ENCODE measurements at places on chromosomes 4 and X.

- DNase-seq, result no peak
Measured at GRCh38 chr4:824461-825062, 1.4 kb downstream of the CPLX1 start.

GRCh38 chr4:5988086-5988845 lies 30.0 kb downstream of the C4orf50 start:
- no peak for DNase-seq

DNA sequence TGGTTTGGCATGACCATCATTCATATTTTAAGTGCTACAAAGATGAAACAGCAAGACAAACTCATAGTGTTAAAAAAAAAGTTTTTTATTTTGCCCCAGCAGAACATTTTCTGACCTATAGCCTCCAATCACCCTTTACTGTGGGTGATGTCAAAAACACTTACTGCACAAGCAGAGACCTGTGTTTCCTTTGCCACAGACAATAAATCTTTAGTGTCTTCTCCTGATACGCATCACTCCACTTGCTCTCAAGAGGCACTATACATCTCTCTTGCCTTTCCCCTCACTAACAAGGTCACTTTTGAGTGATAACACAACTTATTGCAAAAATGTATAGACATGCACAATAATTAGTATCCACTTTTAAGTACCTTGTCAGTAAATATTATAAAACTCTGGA lies 125.6 kb downstream of the ANTXR2 start:
- DNase-seq, result no peak

GRCh38 chr4:141540643-141541042 lies 95.7 kb upstream of the IL15 start:
- no peak for DNase-seq

GRCh38 chrX:149961572-149961971 lies 23.3 kb upstream of the EOLA2 start:
- DNase-seq, result no peak

DNA sequence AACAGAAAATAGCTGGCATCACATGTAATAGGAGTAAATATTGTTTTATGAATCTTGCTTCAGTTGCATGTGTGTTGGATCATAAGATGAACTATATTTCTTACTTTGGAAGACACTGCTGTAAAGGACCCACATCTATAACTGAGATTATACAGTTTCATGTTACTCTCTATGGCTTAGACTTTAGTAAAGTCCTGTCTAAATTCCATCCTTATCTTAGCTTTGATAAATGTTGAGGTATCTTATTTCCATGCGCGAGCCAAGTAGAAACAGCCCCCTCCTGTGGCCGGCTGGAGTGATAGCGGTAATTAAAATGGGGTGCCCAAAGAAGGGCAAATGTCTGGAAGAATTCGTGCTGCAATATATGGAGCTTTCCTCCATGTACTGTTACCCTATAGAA lies 43.0 kb downstream of the CCDC158 start:
- peak; percentile 36 for DNase-seq

- no peak for DNase-seq
Measured at GRCh38 chr4:20431543-20431951, 179.8 kb downstream of the SLIT2 start.

- no peak for DNase-seq
Measured at GRCh38 chr4:2733844-2734574, 22.1 kb downstream of the TNIP2 start.

DNA sequence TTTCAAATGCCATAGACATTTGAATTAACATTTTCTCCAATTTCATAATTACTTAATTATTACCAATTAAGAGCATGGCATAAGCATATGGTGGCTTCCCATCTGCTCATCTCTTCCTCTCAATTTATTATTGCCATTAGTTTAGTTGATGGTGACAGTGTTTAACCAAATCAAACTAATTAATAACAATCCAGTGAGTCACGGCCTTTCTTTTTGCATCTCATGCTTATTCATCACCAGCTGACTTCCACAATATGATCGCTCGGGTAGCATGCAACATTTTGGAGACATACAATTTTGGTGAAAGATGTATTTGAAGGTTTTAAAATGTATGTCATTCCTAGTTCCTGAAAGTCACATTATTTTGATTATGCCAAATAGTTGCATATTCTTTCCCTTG lies 172.8 kb upstream of the TACR3 start:
- DNase-seq, result no peak

DNA sequence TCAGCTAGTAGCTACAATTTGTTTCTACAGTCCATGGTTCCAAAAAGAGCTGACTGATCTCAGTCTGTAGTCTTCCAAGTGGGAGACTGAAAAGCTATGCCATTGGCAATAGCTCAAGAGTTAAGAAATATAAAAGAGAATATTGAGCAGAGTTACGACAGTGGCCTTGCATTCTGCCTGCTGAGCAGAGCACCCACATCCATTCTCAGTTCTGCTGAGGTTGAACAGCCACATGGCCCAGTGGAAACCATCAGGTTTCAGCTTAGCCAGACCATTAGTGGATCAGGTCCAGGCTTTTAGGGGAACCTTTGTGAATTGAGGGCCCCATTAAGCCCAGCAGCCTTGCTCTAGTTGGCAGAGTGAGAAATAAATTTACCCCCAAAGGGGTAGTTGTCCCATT lies 28.1 kb downstream of the ZNF81 start:
- DNase-seq, result no peak

DNA sequence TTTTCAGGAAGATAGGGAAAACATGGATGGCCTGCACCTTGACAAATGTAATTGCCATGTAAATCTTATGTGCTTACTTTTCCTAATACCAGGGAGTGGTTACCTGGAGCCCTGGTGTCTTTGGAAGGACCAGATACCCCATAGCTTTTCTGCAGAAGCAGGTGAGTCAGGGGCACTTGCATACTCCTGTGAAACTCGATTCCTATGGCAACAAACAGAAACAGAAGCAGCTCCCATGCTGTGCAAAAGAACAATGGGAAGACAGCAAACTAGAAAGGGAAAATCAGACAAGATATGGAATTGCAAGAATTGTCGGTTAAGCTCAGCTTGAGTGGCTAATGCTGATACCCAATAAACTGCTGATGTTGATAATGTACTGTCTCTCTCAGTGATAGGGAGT lies 117.4 kb upstream of the AFF2 start:
- no peak for DNase-seq

DNA sequence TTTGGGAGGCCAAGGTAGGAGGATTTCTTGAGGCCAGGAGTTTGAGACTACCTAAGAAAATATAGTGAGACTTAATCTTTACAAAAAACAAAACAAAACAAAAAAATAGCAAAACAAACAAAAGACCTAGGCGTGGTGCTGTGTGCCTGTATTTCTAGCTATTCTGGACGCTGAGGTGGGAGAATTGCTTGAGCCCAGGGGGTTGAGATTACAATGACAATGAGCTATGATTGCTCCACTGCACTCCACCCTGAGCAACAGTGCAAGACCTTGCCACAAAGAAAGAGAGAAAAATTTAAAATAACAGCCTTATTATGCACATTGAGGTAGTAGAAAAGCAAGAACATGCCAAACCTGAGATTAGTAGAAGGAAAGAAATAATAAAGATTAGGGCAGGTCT lies 657.7 kb downstream of the PDHA2 start:
- DNase-seq, result no peak

- DNase-seq, result no peak
Measured at GRCh38 chrX:150197388-150197787, 165.7 kb upstream of the MAMLD1 start.

DNA sequence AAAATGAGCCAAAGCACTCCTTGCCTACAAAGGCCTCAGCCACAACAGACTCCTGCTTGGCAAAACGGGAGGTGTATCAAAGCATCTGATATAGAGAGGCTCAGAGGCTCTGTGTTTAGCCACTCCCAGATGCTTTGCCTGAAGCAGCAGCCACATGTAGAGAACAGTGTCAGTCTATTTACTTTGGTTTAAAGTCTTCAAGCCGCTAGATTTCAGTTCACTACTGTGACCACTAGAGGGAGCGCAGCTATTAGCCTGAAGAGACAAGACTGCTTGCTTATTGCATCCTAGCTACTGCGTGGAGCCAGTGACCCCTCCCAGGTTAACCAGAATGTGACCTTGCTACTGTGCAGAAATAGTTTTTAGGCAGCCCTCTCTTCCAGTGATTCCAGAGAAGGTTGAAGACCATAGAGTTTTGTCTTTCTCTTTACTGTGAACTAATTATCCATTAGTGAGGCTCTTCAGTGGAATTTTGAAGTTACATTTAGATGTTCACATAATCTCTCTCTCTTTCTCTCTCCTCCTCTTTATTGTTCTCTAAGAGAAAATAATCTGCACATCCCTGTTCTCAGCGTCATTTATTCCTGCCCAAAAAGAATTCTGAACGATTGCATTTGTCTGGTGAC lies 39.3 kb downstream of the BMP3 start:
- peak; percentile 73 for DNase-seq

DNA sequence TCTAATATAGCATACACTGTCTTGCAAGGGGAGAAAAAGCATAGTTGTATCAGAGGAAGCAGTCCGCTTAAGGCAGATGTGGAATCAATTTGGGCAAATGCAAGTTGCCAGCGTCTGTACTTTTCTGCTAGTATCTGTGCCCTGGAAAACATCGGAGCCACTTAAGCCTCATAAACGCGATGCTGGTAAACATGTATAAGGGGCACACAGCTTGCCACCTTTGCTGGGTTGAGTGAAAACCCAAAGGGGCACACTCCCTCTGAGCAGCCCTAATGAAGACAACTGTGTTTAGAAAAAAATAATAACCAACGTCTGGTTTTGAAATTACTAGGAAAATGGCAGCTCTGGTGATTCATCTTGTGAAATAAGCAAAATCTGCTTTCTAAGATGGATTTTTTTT lies 24.3 kb downstream of the SMIM20 start:
- DNase-seq, result no peak

- DNase-seq, result no peak
Measured at GRCh38 chr4:183808097-183808456, 97.0 kb upstream of the STOX2 start.

DNA sequence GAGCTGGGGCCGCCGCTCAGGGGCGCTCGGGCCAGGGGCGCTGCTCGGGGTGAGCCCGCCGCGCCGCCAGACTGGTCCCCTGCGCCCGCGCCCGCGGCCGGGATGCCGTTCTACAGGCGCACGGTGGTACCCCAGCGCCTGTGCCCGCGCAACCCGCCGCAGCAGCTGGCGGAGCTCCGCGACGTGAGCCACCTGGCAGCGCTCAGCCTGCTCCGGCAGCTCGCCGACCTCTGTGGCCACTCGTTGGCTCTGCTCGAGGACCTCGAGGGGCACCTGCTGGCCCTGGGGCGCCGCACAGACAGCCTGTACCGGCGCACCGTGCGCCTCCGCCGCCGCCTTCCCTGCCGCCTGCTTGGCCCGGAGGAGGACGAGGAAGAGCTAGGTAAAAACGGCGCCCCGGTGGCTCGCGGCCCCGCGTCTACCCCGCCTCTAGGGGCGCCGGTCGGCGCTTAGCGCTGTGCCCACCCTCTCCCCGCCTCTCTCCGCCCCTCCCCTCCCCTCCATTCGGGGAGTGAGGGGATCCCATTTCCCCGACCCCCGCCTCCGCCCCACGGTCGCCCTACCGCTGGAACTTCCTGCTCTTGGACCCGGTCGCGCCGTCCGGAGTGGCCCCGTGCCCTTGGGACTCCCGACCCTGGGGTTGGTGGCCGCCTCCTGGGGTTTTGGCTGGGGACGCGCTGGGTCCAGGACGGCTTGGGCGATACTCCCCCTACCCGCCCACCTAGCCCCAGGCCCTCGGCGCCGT lies 513 bp downstream of the NHSL2 start:
- peak; percentile 13 for DNase-seq
